NCI-H1105 (cell line): ENCODE measurements at places on chromosomes 6 and 20.
A peak's percentile ranks its signal among the peaks of the same experiment; 100 is the strongest.

DNA sequence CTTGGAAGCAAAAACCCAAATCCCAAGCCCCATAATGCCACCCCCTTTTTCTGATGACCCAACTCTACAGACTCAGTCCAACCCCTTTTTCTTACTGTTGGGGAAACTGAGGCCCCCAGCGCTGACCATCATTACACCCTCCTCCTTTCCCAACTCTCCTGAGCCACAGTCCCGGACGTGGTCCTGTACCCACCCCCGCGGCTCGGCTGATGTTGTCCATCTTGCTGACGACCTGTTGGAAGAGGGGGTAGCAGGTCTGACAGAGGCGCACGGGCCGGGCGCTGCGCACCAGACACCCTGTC is 533 bp downstream of the OSTM1 start:
- no peak for DNase-seq

DNA sequence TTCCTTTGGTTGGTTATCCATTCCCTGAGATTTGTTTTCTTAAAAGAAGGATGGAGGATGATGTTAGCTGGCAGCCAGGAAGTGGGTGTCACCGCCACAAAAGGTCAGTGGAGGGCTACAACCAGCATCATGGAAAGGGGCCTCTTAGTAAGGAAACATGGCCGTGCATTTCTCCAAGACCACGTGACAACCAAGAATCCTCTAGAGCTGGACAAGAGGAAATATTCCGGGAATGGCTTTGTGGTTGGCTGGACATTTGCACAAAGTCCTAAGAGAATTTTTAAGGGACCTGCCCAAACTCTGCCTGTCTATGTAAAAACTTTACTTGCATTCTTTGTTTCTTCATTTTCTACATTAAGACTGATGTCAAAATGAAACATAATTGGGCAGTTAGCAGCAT is 399.9 kb upstream of the MARCKS start:
- DNase-seq: no peak

GRCh38 chr20:36344517-36345132 is 38.5 kb downstream of the DLGAP4 start:
- no peak for DNase-seq

- DNase-seq: no peak
These were observed 94.6 kb downstream of the ARMC2 start for GRCh38 chr6:108942556-108943492.

GRCh38 chr6:18053555-18054445 is 66.4 kb upstream of the KIF13A start:
- no peak for DNase-seq

DNA sequence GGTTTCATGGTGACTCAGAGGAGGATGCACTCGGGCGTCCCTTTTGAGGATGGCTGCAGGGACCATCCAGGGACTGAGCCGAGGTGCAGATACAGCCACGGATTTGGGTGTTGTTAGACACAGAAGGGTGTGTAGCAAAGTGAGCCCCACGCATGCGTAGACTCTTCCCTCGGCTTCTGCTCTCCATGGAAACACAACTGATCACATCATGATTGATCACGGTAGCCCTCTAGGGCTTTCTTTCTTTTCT is 606 bp upstream of the ULBP1 start:
- DNase-seq: peak; percentile 44

GRCh38 chr20:25020901-25021301 is 28.4 kb upstream of the APMAP start:
- DNase-seq: no peak

GRCh38 chr6:36651659-36652379 is 26.7 kb upstream of the CDKN1A start:
- no peak for DNase-seq

DNA sequence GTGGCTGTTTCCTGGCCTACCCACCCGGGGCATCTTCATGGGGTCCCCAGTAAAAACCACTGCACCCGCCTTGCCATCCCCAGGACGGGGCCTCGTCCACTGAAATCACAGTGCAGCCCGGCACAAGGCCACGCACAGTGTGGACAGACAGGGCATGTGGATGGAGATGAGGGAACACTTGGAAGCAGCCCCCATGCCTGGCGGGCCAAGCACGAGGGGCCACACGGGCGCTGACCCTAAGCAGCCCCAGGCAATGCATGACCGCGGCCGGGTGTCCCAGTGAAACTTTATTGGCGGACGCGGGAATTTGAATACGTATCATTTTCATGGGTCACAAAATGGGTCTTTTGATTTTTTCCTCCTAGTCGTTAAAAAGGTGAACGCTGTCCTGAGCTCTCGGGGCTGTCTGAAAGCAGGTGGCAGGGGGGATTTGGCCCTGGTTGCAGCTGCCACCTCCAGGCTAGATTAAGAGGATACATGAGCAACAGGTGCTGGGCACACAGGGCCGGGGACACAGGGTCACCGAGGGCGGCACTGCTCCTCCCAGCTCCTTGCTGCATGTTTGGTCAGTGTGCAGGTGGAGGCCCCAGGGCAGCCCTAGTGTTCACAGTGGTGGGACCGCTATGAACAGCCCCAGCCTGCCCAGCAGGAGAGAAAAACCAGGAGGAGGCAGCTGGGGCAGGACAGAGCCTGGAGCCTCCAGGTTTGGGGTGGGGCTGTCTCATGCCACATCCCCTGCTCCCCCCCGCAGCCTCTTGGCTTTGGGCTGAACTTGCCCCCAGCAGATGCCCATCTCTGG is 74.9 kb upstream of the SLCO4A1 start:
- no peak for DNase-seq

DNA sequence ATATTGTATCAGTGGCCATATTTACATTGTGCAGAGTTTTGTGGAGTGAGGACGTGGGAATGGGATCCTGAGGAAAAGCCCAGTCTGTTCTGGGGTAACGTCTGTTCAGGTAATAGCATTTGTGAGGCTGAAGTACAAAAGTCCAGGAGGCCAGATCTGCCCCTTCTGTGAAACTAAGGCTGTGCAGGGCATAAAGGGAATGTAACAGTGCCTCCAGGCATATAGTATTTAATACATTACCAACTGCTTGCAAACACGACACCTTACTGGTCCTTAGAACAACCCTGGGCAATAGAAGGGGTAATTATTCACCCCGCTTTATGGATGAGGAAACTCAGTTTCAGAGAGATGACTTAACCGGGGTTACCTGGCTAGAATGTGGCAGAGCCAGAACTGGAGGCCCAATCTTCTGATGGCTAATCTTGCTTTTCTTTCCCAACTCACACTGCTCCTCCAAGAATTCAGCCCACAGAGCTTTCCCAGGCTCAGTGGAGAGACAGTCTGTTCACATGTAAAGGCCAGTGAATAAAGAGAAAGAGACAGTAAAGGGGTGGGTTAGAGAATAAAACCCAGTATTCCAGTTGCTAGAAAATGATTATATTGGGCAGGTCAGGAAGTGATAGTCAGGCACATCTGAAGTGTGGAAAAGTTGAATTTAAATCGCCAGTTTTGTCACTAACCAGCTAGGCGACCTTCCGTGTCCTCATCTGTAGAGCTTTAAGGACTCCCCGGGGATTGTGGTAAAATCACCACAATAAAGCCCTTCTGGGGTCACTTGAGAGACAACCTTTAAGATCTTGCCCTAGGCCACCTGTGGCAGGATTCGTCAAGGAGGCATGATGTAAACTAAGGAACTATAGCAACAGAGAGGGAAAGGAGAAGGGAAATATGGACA is 280.7 kb upstream of the CITED2 start:
- no peak for DNase-seq

GRCh38 chr6:47853766-47854165 is 71.9 kb downstream of the OPN5 start:
- DNase-seq: no peak

GRCh38 chr6:48068278-48069251 is 42.4 kb downstream of the PTCHD4 start:
- DNase-seq: peak; percentile 25

DNA sequence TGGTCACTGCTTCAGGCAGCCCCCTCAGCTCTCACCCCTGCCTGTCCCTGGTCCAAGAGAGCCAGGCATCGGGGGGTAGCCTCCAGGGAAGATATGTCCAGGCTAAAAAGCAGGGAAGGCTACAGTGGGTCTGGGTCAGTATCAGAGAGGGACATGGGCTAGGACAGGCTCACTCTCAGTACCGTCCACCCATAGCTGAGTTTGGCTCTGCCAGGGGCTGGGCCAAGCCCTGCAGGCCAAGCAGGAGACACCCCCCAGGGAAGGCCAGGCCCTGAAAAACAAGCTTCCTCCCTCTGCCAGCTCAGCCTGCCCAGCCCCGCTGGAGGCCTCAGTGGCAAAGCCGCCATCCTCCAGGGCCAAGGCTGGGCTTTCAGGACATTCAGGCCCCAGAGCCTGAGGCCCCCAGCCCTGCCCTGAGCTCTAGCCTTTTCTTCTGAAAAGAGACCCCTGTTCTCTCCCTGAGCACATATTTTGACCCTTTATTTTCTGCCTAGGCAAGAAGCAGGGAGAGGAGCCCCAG is 28.6 kb upstream of the TGM2 start:
- no peak for DNase-seq

- DNase-seq: no peak
These were observed 38.9 kb upstream of the FILIP1 start for GRCh38 chr6:75532521-75532920.

GRCh38 chr6:170188571-170189001 is 102.3 kb downstream of the DLL1 start:
- DNase-seq: no peak

GRCh38 chr6:84093441-84094435 is 60.2 kb downstream of the MRAP2 start:
- DNase-seq: no peak

DNA sequence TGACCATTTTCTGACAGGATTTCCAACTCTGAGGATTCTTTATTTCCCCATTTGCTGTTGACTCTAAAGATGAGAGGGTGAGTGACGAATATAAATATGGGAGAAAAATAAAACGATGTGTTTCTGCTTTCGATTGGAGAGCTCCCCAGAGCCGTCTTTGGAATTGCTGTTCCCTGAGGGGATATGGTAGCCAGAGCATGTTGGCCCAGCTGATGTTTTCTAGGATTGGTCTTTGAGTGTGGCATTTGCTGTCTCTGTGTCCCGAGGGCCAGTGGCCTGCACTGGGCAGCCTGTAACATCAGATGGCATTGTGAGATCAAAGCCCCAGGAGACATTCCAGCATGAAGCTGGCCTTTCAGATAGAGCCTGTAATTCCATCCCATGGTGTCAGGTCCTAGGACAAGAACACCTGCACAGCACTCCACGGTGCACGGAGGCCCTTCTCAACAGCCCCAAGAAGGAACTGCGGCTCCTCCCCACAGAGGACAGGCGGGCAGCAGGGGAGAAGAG is 26.7 kb downstream of the PKIG start:
- DNase-seq: no peak

GRCh38 chr20:22940350-22940749 is 94.8 kb upstream of the SSTR4 start:
- no peak for DNase-seq

- DNase-seq: no peak
These were observed 35.8 kb upstream of the PRND start for GRCh38 chr20:4685923-4686221.
